Endothelial cell (in vitro differentiated cells): ENCODE measurements at places on chromosomes 5 and 9.

DNA sequence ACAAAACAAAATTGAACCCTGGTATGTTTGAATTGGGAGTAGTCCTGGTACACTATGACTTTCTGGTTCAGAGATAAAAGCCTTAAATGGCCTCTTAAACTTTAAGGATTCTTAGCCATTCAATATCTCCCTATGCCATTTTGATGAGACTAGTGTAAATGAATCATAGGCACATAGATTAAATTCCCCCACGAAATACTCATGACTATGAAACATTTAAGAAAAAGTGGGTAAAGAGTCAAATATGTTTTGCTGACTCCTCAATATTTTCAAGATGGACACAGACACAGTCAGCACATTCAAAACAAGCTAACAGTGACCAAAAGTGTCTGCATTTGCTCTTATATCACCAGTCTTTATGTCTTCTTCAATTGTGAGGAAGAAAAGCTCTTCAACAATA, 278.3 kb downstream of the PDE4D start:
- no peak for DNase-seq

DNA sequence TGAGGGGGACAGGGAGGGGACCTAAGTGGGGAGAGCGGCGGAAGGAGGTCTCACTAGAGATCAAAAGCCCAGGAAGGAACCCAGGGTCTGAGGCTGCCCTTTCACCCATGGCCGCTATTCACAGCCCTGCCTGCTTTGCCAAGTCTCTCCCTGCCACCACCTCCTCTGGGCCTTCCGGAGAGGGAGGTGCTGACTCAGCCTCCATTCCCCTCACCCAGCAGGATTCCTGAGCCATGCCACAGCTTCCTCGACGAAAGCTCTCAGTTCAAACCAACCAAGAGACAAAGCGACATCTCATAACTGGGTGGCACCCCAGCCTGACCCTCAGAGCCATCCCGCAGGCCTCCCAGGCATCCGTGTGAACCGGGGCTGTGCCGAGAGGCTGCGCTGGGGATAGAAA, 36.7 kb downstream of the PAX5 start:
- DNase-seq, result no peak

- no peak for DNase-seq
Observed at GRCh38 chr9:78028926-78029325, 2.7 kb downstream of the GNAQ start.

DNA sequence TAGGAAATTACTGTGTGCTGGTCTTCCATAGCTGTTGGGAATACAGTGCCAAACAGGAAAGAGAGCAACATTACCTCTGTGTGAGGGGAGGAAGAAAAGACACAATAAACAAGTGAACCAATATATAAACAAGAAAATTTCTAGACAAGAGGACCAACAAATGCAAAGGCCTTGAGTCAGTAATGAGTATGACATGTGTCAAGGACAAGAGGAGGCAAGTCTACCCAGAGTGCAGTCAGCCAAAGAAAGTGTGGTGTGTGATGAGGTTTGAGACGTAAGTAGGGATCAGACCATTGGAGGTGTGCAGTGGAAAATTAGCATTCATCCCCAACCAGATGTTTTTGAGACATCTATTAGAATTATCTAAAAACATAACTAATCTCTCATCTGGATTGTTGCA, 69.5 kb upstream of the CDH6 start:
- no peak for DNase-seq

GRCh38 chr5:39661026-39661779, 236.4 kb upstream of the DAB2 start:
- no peak for DNase-seq

- no peak for DNase-seq
Observed at GRCh38 chr5:143402017-143402552, 1.4 kb downstream of the NR3C1 start.

DNA sequence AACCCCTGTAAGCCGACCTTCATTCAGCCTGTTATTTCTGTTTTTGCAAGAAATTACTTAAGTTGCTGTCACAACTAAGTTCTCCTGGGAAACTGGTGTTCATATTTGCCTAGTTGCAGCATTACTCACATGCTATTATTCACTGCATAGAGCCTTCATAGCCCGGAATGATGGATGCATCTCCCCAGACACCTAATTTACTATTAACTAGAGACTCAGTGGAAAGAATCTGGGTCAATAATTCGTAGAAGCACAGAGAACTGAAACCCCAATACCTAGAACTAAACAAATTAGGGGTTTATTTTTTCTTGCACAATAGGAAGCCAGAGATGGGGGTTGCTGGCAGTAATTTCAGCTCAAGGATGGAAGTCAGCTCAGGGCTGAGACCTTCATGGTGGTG, 45.7 kb upstream of the FAM170A start:
- DNase-seq, result no peak

- DNase-seq, result no peak
Observed at GRCh38 chr5:162785673-162786072, 651.7 kb upstream of the CCNG1 start.

DNA sequence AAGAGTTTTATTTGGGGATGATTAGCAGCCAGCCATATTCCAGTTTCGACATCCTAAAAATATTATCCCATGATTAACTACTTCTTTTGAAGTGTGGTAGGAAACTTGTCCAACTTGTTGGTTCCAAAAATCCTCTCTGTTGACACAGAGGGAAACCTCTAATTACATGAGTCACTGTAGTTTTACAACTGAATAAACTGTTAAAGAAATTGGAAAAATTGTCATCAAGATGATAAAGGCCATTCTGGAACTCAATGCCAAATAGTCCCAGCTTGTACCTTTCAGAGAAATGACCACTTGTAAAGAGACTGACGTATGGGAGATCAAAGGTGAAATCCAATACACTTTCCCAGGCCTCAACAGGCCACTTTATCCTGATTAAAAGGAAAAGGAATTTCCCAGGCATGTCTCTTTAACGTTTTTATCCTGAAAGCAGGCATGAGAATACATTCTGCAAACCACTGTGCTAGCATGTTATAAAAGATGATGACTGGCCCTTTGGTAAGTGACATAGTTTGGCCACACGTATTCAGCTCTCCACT, 261.6 kb downstream of the GLIS3 start:
- DNase-seq, result no peak

DNA sequence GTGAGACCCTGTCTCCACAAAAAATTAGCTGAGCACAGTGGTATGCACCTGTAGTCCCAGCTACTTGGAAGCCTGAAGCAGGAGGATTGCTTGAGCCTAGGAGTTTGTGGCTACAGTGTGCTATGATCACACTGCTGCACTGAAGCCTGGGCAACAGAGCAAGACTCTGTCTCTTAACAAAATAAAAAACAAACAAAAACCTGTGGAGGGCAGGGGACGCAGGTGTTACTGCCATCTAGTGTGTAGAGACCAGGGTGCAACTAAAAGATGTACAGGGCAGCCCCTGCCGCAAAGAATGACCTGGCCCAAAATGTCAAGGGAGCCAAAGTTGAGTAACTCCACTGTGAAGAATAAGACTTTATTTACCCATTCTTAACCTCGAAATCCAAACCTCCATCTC, 27.1 kb downstream of the ASPN start:
- peak; percentile 11 for DNase-seq

DNA sequence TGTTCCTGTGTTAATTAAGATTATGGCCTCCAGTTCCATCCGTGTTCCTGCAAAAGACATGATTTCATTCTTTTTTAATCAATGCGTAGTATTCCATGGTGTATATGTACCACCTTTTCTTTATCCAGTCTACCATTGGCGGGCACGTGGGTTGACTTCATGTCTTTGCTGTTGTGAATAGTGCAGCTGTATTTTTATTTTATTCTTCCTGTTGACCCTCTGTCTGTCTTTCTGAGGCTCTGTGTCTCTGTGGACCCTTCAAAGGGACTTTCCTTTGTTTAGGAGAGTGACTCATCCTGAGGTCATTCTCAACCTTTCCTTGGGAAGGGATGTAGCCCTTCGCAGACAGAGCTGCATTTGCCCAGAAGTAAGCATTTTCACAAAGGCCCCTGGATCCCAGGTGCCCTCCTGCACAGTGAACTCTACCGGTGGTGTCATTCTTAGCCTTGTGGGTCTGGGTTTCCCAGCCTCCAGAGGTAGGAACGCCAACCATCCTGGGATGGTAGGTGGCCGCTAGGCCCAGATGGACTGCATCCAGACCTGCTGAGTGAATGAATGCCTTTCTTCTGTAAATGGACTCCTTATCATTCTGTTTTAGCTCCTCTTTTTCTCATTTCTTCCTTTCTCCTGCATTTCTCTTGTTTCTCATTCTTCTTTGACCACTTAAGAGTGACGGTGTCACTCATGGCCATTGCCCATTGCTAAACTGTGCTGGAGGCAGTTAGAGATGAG, 22.4 kb downstream of the TRIO start:
- DNase-seq, result no peak

- DNase-seq, result peak; percentile 65
Observed at GRCh38 chr5:72818866-72819534, 2.5 kb downstream of the TNPO1 start.

- DNase-seq, result no peak
Observed at GRCh38 chr9:25994605-25995004, 316.4 kb upstream of the TUSC1 start.

- no peak for DNase-seq
Observed at GRCh38 chr5:153888781-153889180, 149.9 kb downstream of the FAM114A2 start.

- DNase-seq, result no peak
Observed at GRCh38 chr9:128393970-128394369, 22.8 kb downstream of the URM1 start.

DNA sequence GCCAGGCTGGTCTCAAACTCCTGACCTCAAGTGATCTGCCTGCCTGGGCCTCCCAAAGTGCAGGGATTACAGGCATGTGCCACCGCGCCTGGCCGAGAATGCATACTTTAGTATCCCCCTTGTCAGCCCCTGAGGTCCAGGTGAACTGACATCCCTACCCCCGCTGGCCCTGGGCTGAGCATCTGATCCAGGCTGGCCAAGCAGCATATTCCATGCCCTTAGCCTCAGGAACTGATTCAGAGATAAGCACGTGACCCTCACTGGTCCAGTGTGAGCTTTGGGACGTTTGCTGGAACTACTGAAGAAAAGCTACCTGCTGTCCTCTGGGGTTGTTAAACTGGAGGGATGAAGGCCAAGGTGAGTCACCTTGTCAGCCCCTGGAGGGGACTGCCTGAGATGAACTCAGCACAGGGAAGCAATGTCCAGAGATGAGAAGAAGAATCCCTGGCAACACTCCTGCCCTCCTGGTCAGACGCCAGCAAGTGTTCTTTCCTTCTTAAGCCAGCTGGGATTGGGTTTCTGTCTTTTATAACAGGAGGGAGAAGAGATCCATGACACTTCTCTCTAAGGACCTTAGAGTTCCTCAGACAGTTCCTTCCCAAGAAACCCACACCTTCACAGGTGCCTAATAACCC, 59.1 kb upstream of the FBXW11 start:
- no peak for DNase-seq

DNA sequence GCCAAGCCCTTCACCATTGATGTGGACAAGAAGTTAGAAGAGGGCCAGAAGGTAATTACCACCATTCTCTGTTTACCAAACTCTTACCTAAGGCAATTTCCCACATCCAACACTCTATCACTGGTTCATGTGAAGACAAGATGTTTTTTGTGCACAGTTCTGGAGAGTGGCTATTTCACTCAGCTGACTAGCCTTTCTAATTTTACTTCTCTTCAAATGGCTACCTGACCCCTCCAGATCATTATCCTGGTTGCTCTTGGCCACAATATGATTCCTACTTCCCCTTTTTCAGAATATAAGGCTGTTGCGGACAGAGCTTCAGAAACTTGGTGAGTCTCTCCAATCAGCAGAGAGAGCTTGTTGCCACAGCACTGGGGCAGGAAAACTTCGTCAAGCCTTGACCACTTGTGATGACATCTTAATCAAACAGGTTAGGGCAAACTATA, 7.1 kb downstream of the KIF20A start:
- DNase-seq, result no peak

DNA sequence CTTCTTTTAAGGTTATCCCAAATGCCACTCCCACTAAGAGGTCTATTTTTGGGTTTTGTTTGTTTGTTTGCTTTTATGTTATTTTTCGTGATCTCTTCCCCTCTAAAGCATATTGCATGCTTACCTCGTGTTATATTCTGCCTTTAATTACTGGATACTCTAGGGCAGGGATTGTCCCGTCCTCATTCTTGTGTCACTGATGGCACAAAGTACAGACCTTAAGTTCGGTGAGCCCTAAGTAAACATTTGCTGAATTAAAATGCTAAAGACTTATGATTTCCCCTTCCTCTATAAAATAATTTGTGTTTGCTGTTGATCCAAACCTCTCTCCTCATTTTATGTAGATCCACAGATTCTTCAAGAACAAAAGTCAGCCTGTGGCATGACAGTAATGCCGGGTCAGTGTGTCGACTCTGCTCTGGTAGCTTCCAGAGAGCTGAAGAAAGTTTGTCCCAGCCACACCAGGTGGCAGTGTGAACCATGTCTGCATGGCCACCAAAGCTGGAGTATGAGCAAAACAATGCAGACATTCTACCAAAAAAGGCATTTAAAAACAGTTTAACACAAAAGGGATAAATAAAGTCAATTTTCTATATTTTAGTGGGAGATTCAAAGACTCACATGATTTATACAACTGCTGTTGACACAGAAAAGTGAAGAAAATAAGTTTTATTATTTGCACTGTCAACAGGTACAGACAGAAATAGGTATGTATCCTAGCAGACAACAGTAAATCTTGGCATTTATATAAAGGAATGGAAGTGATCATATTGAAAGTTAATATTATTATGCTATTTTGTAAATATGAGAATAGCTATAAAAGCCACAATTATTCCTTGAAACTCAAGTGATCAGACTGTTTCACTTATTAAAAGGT, 17.9 kb upstream of the POC5 start:
- DNase-seq, result peak; percentile 47

DNA sequence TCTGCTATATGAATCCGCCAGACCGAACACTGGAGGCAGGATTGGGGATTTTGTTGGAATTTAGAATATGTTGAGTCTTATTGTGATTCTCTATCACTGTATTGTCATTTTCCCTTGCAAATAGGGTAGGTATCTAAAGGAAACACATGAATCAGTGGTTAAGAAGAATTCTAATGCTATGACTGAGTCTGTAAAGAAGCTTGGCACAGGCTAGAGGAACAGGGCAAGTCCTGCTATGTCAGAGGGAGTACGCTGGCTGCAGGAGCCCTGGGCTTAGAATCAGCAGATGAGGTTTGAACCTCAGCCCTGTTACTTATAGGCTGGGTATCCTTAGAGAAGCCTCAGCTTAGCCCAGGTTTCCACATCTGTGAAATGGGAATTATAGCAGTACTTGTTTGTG, 198.1 kb downstream of the NR3C1 start:
- no peak for DNase-seq

GRCh38 chr5:96120120-96120519, 158.5 kb upstream of the ELL2 start:
- DNase-seq, result no peak

DNA sequence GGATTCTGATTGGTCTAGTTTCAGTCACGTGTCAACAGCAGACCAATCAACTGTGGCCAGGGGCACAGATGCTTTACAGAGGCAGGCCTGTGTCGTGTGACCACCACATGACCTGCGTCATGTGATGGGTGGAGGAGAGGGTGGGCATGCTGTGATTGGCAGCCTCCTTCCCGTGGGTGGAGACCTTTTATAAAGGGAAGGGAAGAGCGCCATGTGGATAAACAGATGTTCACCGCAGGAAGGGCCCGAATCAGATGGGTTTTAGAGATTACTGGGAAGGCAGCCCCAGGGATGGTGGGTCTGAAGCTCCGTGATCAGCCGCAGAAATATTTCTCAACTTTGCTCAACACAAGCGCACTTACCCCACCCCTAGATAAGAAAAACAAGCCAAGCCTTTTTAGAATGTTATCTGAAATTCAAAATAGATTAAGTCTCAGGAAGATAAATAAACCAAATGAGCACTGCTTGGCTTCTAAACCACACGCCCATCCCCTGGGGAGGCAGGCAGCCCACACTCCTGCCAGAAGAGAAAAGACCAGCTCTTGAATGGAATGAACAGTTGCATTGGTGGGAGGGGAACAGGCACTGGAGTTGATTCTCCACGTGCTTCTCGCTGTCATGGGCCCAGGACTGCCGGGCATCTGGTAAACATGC, 43.6 kb downstream of the ROPN1L start:
- peak; percentile 21 for DNase-seq
